Cardiac muscle cell (in vitro differentiated cells and primary cell): ENCODE measurements at places on chromosomes 1 and 21.

GRCh38 chr1:224733027-224733911 is 117.2 kb downstream of the CNIH3 start:
- peak; percentile 47 for DNase-seq

DNA sequence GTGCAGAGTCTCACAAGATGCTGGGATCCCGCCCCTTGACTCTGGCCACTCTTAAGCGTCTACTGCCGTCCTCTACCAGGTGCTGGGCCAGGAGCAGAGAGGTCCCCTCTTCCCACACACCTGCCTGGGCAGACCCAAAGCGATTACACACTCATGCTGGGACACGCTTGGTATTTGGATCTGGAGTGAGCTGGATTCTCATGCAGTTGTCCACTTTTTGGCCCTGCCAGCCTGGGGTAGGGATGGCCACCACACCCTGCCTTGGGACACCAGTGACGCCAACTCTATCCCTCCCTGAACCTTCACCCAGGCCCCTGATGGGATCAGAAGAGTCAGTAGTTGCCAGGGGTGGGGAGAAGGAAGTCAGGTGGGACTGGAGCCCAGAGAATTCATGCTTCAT is 28.6 kb downstream of the ITPKB start:
- DNase-seq = no peak

GRCh38 chr1:75745276-75745675 is 20.8 kb downstream of the ACADM start:
- DNase-seq = no peak

GRCh38 chr21:32338209-32338921 is 39.7 kb downstream of the MRAP start:
- no peak for DNase-seq

GRCh38 chr1:55869065-55869464 is 653.9 kb upstream of the USP24 start:
- DNase-seq = peak; percentile 19

- no peak for DNase-seq
These were observed 88.9 kb downstream of the PGBD5 start for GRCh38 chr1:230337266-230337665.

DNA sequence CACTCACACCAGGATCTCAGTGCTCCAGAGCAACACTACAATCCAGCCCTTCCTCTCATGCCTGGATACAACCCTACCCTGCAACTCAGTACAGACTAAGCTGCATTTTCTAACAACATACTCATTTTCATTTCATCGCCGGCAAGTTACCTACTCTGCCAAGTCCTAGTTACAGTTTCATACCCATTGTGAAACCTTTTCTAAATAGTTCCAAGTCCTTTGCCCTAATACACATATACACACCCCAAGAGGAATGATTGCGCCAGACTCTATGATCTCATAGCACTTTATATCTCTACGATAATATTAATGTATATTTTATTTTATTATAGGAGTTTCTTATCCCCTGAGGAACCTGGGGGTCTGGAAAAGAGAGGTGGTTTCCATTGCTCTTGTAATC is 122.4 kb downstream of the LMX1A start:
- no peak for DNase-seq
